A172 (cell line): ENCODE measurements at places on chromosomes 2 and 18.
A peak's percentile ranks its signal among the peaks of the same experiment; 100 is the strongest.

DNA sequence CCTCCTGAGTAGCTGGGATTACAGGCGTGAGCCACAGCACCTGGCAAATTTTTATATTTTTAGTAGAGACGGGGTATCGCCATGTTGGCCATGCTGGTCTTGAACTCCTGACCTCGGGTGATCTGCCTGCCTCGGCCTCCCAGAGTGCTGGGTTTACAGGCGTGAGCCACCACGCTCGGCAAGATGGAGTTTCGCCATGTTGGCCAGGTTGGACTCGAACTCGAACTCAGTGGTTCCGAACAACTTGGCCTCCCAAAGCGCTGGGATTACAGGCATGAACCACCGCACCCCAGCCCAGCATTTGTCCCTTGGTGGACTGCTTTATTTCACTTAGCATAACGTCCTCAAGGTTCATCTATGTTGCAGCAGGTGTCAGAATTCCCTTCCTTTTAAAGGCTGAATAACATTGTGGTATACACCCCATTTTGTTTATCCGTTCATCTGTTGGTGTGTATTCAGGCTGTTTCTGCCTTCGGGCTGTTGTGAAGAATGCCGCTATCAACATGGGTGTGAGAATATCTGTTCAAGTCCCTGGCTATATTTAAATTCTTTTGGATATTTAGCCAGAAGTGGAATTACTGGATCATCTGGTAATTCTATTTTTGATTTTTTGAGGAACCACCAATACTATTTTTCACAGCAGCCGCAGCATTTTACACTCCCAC, 1.2 kb upstream of the CENPA start:
- no peak for DNase-seq

- DNase-seq, result no peak
These were observed 42.7 kb downstream of the LRP1B start for GRCh38 chr2:142088058-142088568.

DNA sequence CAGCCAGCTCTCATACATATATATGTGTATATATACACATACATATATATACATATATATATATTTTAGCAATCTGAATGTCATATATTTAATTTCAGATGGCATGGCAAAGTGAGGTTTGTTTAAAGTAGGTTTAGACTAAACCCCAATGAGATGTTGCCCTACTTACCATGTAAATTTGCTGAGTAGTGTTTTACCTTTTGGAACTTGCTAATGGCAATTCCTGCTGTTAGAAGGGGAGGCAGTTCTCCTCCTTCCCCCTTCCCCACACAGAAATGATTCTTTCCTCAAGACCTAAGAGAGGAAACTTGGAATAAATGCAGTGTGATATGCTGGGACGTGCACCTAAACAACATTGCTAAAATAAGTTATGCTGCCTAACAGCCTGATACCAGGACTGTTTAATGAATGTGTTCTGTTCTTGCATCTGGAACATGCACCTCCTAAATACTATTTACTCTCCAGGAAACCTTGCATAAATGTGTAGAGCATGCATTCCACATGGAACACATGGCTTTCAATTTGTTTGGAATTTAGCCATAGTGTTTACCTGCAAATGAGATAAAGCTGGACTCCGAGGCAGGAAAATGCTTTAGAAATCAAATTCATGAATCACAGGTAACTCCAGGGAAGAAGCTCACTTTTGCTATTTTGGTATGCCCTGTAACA, 252.9 kb upstream of the SIX3 start:
- DNase-seq, result no peak

DNA sequence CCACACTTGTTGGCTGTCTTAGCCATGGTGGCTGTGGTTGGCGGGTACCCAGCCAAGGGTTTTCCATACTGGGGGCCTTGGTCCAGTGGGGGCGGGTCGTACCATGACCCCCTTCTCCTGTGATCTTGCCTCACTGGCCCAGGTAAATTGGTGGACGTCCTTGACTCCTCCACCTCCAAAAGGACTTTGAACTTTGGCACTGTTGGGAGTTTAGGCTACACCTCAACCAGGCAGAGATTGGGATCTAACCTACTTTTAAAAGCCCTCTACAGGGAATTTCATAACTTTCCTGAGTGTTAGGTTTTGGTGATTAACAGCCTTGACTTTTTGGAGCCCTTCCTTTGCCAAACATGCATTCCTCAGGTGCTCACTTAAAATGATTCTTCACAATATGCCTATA, 106.7 kb downstream of the NEDD4L start:
- DNase-seq, result no peak

GRCh38 chr2:160324161-160324800, 124.2 kb upstream of the ITGB6 start:
- peak; percentile 48 for DNase-seq

DNA sequence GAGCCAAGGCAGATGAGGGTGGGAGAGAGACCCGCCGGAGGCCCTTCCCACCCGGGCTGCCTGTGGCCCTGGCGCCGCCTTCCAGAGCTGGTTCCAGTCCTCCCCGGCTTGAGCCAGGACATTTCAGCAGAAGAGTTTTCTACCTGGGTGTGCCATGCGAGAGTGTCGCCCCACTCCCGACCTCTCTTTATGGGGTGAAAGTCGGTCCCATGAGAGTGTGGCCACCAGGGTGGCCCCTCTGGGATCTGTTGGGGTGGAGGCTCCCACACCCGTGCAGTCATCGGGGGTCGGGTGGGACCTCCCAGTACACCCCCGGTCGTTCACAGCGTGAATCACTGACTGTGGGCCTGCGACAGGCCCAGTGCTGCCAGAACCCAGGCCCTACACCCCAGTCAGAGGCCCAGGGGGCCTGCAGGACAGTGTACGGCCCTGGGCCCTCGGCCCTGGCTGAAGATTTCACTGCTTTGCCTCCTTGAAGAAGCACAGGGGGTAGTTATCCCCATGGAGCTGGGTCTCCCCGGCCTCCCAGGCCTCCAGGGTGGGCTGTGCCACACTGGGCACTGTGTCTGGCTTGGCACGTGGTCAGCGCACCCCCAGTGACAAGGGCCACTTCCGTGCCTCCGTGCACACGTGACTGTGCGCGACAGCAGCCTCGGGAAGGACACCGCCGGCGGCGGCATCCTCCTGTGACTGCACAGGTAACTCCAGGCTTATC, 5.9 kb downstream of the NFATC1 start:
- DNase-seq, result no peak

GRCh38 chr18:13499803-13500202, 226.6 kb downstream of the FAM210A start:
- no peak for DNase-seq

DNA sequence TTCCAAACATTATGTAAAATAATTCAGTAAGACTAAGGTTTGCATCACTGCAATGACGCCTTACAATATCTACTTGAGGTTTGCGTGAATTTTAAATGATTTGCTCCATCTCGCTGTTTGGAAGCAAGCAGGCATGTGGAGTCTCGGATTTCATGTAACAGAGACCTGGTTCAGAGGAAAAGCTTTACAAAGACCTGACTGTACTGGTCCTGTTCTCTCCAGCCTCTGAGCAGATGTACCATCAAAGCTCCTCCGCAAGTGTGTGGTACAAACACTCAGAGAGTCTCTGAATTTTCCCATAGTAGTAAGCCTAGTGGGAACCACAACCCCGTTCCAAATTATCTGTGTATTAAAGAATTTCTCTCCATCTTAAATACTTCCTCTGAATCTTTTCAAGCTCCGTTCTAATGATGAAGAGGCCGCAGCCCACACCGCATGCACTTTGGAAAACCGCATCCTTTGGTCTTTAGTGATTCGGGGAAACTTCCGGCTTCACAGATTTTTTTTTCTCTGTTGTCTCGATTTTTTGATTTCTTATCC, 728.1 kb upstream of the SOX11 start:
- DNase-seq, result no peak

- no peak for DNase-seq
These were observed 214.1 kb downstream of the C1D start for GRCh38 chr2:67848551-67849285.

- peak; percentile 41 for DNase-seq
These were observed 59.3 kb downstream of the SERTAD2 start for GRCh38 chr2:64594226-64594989.

GRCh38 chr2:241768251-241768711, 8.3 kb upstream of the GAL3ST2 start:
- DNase-seq, result no peak

- no peak for DNase-seq
These were observed 32.3 kb downstream of the NCK2 start for GRCh38 chr2:105777031-105777482.

GRCh38 chr2:144011553-144011952, 508.4 kb downstream of the ZEB2 start:
- no peak for DNase-seq

GRCh38 chr2:165192729-165193128, 11.1 kb downstream of the SCN3A start:
- DNase-seq, result no peak

GRCh38 chr2:69208023-69208595, 178.9 kb downstream of the GFPT1 start:
- no peak for DNase-seq

DNA sequence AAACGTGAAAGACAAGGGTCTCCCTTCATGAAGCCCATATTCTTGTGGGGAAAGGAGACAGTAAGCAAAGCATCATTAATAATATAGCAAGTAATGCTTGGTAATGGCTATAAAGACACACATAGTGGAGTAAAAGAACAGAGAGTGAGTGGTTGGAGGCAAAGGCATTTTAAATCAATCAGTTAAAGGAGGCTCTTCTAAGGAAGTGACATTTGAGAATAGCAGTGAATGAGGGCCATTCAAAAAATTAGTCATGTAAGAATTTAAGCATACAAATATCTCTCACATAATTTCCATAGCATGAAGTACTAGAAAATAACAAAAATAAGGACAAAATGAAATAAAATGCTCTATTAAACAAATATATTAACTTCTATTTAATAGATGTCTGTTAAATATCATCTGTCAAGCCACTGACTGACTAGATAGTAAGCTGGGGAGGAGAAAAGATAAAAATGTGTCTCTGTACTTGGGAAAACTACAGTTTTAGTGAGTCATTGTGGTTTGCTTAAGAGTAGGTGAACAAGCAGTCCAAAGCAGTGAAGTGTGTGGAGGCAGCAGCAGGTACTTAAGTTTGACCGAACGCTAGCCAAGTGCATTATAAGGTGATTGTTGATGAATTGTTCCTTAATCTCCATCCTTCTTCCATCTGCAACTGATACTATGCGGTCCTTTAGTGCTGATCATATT, 160.1 kb downstream of the PARD3B start:
- DNase-seq, result peak; percentile 65

DNA sequence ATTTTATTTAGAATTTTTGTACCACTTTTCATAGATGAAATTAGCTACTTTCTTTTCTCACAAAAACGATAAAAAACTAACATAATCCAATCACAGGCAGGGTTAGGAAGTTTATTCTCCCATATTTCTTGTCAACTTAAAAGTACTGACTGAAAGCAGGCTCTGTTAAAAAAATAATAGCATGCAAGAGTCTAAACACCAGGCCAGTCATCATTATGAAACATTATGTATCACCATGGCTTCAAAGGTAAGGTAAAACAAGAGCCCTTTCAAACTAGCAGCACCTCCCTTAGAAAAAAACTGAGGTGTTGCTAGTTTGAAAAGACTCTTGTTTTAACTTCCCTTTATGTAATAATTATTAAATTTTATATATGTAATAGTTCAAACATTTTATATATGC, 848.0 kb downstream of the RNF144A start:
- DNase-seq, result no peak

DNA sequence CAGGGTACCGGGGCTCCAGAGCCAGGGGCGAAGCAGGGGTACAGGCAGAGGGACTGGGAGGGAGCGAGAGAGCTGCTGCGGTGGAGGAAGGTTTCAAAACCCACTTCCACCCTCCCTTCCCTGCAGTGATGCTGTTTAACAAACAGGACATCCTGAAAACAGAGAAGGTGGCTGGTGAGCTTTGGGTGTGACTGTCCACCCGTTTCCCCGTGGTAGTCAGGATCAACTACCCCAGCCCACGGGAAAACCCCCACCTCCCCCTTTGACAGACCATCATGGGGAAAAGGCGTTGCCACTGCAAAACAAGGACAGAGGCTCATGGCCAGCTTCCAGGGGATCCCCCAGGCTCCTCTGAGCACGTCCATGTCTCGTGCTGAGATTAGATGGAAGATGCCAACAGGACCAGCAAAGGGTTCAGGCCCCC, 12.9 kb downstream of the TMEM185B start:
- DNase-seq, result no peak

- no peak for DNase-seq
These were observed 3.9 kb upstream of the ERMN start for GRCh38 chr2:157329524-157329923.

DNA sequence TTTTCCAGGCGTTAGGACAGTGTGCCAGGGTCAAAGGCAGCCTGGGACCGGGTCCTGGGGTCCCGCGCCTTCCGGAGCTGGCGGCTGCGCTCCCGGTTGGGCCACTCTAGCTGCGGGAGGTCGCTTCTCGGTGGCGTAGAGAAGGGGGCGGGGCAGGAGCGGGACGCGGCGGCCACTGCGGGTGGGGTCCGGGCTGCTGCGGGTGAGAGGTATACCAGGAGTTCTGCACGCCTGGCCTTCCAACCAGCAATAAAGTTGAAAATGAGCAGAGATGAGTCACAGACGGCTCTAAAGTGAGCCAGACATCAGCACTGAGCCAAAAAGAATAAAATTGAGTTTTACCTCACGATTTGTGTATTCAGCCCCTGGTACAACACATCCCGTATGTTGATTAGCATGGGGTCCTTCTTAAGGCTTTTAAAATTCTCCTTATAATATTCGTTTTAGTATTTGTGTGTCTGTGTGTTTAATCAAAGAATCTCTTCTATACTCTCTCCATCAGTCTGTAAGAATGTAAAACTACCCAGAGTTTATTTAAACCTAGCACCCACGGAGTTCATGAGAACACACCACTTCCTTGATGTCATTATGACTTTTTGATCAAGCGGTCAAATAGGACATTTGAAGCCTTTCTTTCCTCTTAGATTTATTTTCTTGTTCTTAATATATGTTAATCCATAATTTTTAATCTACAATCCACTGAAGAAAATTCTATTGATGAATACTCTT, at the start of gene C1GALT1C1L:
C1GALT1C1L (minus strand) TSS at position 108 of the 729 bp plus-strand sequence; CDS start at position 1, 107 bp downstream.
- DNase-seq, result peak; percentile 44

DNA sequence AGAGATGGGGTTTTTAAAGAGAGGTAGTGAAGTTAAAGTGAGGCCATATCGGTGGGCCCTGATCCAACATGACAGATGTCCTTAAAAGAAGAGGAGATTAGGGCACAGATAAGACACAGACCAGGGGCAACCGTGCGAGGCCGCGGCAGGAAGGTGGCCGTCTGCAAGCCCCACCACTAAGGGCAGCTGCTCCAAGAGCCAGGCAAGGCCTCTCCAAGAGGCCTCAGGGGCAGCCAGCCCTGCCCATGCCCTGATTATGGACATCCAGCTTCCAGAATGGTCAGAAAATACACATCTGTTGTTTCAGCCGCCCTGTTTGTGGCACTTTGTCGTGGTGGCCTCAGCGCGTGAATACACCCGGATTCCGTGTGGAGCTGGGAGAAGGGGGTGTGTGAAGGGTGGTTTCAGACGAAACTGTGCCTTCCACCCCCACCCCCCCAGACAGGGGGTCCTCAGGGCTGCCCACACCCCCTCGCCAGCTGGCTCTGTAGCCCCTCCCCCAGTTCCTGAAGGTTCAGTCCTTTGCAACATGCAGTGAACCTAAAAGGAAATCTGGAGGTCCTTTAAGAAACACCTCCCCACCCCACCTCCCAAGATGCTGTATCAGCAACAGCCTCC, 74.1 kb upstream of the SMAD7 start:
- no peak for DNase-seq
